GM03348 (cell line): ENCODE measurements at places on chromosomes 12 and 14.

DNA sequence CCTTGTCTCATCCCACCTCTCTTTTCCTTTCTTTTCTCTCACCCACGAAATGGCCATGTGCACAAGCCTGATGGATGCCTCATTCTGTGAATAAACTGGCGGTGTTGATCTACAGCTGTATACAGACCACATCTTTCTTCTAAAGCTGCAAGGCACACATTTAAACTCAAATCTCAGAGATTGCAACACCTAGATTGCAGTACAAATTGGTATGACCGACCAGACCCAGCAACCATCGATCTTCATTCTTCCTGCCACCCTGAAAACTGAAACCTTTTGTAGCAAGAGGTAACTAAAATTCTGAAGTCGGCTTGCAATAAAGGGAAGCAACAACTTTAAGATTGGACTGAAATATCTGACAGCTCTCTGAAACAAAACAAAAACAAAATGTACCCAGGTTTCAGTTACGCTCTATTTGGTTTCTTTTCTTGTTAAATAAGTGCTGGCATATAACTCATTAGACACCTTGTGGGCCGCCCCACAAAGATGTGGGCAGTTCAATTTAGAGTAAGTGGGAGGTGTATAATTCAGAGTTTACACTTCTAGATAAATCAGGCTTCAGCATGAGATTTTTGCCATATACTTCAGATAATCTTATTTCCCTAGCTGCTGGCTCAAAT lies 390.0 kb upstream of the NOVA1 start:
- DNase-seq, result no peak

DNA sequence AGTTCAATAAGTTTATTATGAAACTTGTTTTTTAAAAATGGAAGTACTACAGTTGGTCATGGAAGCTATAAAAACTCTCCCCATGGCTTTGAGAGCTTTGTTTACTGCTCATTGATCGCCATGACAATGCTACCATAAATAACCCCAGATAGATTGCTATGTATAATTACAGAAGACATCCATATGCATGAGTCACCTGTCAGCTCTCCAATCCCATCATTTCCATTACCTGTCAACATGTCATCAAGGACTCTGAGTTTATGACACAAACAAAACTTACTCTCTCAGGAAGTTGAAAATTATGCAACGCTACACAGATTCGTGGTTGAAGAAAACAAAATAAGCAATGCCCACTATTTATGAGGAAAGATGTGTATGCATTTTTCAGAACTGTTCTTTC lies 144.4 kb downstream of the SEC23A start:
- no peak for DNase-seq

DNA sequence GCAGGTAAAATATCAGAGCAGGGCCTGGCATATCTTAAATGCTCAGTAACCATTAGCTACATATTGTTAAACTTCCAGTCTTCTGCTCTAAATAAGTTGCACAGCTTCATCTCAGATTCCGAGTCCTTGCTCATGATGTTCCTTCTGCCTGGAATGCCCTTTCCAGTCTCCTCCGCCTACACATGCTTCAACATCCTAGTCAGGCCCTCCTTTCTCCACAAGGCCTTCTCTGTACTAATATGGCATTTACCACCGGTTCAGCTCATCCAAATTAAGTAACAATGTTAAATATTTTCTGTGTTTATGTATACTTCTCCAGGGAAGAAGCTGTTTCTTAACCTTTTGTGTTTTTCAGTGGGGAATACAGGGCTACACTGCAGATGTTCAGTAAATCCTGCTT lies 8.5 kb downstream of the DHH start:
- DNase-seq, result peak; percentile 60

DNA sequence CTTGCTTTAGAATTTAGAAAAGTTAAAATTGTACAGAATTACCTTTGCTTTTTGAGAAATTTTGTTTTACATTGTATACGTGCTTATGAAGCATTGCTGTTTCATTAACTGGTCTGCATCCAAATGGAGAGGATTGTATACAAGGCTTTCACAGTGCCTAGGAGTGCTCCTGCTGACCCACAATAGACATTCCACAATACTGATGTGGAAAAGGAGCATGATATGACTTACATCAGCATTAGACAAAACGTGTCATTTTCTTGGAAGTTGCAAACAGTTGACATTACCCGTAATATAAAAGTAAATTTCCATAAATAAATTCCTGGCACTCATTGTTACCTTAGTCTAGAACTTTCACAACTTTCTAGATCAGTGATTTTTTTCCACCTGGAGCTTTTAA lies 1.9 kb downstream of the PRKD1 start:
- peak; percentile 19 for DNase-seq

DNA sequence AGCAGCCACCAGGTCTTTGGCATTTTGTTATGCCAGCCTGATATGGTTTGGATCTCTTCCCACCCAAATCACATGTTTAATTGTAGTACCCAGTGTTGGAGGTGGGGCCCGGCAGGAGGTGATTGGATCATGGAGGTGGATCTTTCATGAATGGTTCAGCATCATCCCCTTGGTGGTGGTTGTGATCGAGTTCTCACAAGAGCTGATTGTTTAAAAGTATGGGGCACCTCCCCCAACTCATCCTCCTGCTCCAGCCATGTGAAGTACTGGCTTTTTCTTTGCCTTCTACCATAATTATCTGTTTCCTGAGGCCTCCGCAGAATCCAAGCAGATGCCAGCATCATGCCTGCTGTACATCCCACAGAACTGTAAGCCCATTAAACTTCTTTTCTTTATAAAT lies 12.8 kb upstream of the PRKD1 start:
- DNase-seq, result no peak

DNA sequence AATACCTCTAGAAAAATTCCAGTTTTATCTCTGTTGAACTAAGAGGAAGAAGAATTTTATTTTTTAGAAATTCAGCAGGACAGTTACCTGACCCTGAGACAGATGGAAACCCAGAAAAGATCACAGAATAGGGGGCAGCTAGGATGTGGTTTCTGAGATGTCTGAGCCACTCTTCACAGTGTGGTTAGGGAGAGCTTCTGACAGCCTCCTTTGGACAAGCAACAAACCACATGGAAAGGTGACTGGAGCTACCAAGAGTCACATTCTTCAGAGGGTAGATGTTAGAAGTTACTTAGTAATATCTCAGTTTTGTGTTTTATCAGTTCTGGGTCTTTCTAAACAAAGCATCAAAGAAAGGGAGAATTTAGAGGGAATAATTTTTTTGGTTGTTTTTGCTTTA lies 117.3 kb upstream of the NAP1L1 start:
- peak; percentile 23 for DNase-seq

GRCh38 chr14:102508774-102509745 lies 516 bp downstream of the ANKRD9 start:
- DNase-seq, result peak; percentile 84
